ENCODE measurements at places on chromosomes 3 and 15.

- DNase-seq = no peak
These were observed 5.1 kb downstream of the POLG start for GRCh38 chr15:89329329-89330084.

- no peak for DNase-seq
These were observed 285.0 kb downstream of the SQOR start for GRCh38 chr15:45919806-45920205.

DNA sequence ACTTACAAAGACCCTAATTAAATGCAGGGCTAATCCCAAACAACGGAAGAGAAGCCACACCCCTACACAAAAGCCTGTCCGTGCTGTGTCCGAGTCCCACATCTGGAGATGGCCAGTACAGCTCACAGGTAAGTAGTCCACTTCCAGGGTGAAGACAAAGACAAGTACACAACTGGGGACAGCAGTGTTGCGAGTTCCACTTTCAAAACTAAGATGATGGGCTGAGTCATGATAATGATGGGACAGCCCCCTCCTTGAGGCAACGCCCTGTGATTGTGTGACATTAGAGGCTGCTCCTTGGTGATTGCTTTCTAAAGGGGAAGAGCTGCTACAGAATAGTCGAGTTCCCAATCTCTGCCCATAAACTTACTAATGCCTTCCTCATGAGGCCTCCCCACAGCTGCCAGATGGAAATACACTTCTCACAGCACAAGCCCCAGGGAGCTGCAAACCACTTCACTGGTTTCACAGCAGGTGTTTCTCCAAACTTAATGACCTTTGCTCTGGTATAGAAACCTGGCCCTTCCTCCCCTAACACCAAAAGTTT lies 27.6 kb downstream of the RFT1 start:
- no peak for DNase-seq

DNA sequence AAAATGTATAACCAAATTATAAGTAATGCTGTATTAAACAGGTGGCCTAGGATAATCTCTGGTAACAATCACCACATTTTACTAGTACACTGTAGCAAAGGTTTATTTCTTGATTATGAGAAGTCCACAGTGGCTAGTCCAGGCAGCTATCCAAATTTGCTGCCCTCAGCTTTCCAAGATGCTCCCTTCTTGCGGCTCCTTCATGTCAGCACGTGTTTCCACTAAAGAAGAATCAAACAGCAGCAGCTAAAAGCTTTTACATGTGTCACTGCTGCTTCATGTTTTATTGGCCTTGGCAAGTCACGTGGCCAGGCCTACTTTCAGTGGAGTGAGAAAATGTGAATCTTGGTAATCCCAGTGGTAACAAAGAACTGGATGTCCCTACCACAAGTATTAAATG lies 5.6 kb upstream of the RBMS3 start:
- DNase-seq = no peak

GRCh38 chr15:31024330-31024729 lies 32.9 kb upstream of the MTMR10 start:
- DNase-seq = no peak

DNA sequence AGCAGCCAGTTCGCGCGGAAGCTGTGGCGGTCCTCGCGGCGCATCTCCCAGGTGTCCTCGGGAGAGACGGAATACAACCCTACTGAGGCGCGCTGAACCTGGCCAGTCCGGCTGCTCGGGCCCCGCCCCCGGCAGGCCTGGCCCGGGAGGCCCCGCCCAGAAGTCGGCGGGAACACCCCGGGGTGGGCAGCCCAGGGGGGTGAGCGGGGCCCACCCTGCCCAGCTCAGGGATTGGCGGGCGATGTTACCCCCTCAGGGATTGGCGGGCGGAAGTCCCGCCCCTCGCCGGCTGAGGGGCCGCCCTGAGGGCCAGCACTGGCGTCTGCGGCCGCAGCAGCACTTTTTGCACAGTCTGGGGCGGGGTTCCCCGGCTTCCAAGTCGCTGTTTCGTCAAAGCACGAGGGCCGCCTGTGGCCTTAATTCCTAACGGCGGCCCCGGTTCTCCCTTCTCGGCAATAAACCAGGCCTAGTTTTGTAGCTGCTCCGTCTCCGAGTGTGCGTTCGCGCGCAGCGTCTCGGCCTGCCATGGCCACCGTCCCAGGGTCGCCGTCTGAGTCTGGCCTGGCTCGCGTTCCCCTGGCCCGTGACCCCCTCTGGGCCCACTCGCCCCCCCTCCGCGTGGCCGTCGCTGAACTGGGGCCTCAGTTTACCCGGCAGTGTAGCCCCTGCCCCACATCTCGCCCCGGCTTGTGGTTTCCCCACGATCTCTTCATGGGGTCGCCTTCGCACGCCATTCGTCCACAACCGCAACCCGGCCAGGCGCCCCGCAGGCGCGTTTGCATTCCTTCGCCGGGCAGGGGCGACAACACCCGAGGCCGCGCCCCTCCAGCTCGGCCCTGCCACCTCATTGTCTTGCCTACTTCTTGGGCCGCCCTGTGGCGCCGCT lies 30.0 kb downstream of the NBEAL2 start:
- DNase-seq = peak; percentile 71

GRCh38 chr3:157073810-157074209 lies 86.1 kb downstream of the CCNL1 start:
- no peak for DNase-seq

- DNase-seq = no peak
These were observed 87.3 kb downstream of the DHX30 start for GRCh38 chr3:47890126-47890827.

GRCh38 chr3:180749796-180750195 lies 70.5 kb upstream of the CCDC39 start:
- no peak for DNase-seq

DNA sequence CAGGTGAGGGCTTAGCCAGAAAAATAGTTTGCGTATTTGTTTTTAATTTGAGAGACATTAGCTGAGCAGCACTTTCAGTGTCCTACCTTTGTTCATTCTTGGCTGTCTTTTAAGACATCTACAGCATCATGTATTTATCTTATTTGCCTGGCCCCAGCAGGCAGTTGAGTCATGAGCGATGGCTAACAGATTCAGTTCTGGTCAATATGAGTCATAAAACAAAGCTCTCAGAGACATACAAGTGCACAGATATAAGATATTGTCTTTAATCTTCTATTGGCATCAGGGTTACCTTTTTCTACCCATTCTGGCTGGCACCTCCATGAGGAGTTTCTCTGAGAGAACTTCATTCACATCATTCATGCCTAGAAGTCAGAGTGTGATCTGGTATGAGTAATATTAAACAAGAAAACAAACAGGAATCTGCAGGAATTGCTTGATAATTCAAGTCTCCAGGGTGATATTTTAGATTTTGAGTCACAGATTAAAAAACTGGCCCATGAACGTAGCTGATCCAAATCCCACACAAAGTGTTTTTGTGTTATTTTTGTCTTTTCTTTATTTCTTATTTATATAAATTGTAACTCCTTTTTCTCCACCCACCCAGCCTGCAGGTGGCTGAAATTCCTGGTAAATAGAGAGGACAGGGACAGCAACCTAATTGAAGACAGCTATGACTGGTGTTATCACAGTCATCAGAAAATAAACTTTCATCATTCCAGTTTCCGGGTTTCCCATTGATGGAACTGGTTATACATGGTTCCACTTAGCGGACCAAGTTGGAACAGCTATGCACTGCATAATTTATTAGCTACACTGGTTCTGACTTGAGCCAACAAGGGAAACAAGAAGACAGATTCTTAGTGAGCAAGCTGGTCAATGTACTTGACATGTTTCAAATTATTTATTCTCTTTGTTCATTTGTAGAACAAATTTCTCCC lies 47.3 kb downstream of the PLSCR2 start:
- DNase-seq = no peak

- DNase-seq = no peak
These were observed 497.7 kb upstream of the THBS1 start for GRCh38 chr15:39083213-39083612.

Data from SK-N-DZ (cell line).